ENCODE measurements at places on chromosomes 4 and X.

DNA sequence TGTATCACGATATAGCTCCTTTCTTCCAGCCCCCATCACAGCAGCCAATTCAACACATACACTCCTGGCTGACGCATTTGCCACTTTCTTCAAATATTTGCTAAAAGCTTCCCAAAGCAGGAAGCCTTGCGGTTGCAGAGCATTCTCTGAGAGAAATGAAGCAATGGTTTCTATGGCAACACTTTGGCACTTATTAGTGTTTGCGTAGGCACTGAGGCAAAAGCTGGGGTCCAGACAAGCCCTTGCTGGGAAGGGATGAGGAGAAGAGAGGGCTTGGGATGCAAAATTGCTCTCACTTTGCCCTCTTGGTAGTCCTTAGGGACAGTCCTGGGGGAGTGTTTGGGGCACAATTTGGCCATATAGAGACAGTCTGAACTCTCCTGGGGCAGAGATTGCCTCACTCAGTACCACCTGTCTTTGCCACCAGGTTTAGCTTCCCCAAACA lies 55.0 kb upstream of the PAK3 start:
- DNase-seq, result peak; percentile 10

GRCh38 chr4:113347245-113347644 lies 297.8 kb downstream of the ANK2 start:
- no peak for DNase-seq

- no peak for DNase-seq
Measured at GRCh38 chr4:186260504-186261448, 5.2 kb upstream of the F11 start.

GRCh38 chrX:8377041-8377440 lies 87.6 kb upstream of the VCX3B start:
- no peak for DNase-seq

DNA sequence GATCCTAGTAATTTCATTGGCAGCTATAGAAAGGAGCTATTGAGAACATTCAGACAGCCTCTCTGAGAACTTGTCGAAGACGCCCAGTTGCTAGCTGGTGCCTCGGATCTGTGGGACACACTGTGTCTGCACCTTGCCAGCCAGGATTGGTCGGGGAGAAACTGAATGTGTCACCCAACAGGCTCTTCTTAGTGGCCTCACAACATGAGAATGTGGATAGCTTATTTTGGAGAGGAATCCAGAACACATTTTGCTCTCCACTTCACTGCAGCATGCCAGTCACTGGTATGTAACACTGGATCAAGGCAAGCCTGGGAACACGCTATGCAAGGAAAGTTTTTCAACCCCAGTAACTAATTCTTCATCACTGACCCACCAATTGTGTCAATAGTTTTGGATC lies 89.5 kb upstream of the TRPC3 start:
- DNase-seq, result no peak

DNA sequence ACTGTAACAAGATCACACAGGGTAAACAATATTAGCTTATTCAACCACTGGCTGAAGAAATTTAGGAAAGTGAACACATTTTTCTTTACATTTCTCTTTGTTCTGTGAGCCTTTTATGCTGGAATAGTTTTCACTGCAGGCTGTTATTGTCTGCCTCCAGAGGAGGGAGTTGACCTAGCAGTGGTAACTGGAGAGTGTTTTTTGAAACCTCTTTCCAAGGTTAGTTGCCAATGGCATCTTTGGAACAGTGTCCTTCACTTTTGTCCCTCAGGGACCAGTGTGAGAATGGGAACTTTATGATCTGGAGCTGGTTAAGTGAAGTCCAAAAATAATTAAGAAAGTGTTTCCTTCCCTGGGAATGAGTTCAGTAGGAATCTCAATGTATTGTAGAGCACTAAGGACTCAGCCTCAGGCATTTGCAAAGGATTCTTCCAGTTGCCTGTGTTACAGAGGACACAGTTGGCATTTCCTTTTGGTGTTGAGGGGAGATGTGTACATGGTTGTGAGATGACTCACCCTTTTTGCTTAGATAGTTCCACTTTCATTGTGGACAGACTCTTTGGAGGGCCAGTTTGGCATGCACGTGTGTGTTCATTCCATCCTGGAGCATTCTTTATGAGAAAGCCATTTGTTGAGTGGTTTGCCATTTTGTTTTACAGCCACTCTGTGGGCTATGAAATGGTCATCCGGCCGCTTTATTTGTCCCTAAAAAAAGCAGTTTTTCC lies 61.3 kb downstream of the AR start:
- DNase-seq, result no peak

DNA sequence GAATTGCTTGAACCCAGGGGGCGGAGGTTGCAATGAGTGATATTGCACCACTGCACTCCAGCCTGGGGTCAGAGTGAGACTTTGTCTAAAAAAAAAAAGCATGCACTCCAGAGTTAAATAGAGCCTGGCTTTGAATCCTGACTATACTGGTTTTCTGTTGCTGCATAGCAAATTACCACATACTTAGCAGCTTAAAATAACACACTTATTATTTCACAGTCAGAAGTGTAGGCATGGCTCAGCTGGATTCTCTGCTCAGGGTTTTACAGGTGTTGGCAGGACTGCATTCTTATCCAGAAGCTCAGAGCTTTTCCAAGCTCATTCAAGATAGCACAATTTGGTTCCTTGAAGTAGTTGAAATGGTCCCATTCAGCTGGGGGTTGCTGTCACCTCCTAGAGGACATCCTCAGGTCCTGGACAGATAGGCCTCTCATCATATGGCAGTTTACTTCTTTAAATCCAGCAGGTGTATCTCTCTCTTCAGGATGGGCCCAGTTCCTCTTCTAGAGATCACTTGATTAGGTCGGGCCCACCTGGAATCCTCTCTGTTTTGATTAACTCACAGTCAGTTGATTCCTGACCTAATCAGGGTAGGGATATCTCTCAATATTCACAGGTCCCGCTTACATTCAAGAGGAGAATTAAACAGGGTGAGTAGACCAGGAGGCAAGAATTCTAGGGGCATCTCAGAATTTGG lies 26.8 kb downstream of the DOCK11 start:
- no peak for DNase-seq

DNA sequence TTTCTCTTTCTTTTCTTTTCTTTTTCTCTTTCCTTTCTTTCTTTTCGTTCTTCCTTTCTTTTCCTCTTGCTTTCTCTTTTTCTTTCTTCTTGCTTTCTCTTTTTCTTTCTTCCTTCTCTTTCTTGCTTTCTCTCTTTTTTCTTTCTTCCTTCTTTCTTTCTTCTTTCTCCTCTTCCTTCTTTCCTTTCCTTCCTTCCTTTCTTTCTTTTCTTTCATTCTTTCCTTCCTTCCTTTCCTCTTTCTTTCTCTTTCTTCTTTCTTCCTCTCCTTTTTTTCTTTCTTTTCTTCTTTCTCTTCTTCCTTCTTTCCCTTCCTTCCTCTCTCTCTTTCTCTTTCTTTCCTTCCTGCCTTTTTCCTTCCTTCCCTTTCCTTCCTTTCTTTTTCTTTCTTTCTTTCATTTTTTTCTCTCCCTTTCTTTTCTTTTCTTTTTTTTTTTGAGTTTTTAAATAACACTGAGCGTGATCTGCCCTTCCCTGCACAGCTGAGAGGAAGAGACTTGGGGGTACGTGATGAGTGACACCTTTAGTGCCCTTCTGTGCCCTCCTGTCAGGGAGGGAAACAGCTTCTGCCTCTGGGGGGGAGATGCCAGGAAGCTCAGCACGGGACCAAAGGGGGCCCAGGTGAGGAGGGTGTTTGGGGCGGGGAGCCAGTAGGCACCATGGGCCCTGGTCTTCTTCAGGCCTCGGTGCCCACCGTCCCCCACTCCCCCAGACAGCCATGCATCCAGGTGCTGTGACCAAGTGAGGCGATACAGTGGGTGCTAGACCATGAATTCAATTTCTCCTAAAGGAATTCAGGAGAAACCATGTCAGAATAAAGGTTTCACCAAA lies 36.6 kb upstream of the CDKN2AIP start:
- DNase-seq, result no peak

- no peak for DNase-seq
Measured at GRCh38 chr4:76011700-76012387, 4.5 kb upstream of the CXCL9 start.

DNA sequence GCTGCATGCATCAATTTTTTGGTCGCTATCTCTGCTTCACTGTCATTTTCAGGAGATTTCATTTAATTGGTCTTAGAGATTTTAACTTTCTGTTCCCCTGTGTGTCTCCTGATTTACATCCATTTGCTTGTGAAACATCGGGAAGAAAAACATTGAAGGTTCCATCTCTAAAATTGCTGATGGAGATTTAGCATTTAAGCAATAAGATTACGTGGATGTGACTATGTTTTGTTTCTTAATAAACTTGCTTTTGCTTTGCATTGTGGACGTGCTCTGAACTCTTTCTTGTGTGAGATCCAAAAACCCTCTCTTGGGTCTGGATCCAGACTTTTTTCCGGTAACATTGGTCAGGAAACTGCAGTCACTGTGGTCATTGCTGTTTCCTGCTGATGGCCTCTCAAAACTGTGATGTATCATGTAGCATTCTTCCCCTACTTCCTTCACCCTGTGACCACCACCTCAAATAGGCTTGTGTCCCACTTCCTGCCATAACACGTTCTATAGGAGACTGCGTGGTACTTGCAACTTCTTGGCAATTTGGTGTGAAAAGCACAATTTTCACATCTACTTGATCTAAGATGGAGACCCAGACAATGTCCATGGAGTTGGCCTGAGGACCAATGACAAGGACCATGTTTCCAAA lies 4.9 kb downstream of the CXCL2 start:
- no peak for DNase-seq

- DNase-seq, result no peak
Measured at GRCh38 chr4:11635342-11635741, 206.6 kb upstream of the HS3ST1 start.

- DNase-seq, result no peak
Measured at GRCh38 chr4:33649471-33649870, 2594.8 kb downstream of the ARAP2 start.

GRCh38 chr4:150106886-150107285 lies 28.6 kb downstream of the DCLK2 start:
- DNase-seq, result no peak

DNA sequence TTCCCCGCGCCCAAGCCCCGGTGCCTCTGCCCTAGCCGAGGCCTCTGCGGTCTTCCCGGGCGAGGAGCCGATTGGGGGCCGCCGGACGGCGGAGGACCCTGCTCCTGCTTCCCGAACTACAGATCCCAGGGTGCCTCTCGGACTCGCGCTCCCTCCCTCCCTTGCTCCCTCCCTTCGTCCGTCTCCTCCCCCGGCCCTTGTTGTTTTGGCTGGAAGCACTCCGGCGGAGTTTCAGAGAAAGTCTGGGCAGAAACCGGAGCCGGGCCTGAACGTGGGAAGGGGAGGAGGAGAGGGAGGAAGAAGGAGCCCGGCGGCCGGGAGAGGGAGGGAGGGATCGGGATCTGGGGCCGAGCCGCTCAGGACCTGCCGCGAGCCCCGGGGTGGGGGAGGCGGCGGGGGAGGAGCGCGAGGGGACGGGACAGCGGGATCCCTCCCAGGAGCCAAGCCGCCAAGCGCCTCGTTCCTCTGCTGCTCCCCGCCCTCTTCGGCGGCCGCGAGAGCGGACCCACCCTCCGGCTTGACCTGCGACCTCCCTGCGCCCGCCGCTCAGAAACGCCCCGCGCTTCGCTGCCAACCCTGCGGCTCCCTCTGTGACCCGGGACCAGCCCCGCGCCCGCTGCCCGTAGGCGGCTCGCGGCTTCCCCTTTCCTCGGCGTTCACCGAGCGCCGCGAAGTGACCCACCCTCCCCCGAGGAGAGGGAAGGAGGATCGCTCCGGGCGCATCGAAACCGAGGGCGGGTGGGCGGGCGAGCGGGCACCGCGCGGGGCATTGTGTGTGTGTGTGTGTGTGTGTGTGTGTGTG lies 496 bp upstream of the GAB1 start:
- DNase-seq, result peak; percentile 95

DNA sequence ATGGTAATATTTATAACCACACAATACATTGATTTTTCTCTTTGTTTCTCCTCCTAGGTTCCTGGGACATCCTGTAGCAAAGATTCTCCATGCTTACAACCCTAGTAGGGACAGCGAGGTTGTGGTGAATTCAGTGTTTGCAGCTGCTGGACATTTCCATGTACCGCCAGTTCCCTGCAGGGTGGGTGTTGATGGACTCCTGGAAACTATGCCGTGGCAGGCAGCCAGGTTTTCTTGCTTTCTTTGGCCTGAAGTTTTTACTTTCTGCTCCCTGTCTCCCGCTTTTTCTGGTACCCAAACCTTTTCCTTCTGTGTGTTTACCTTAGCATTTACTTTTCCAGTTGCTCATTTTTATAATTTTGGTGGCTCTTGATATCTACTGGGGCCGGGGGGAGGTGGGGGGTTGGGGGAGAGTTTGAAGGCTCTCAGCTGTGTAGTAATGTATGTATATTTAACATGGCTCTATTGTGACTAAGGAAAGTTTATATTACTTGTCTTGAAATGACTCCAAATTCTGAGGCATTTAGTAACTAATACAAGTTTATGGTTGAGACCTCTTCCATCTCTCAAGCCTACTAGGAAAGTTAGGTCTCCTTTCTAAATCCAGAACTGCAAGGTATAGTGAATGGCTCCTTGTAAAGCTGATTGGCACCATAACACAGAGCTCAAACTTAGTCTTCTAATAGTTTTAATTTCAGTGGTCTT lies 89.7 kb downstream of the TMEM131L start:
- DNase-seq, result no peak

- DNase-seq, result no peak
Measured at GRCh38 chr4:23202712-23203247, 510.0 kb downstream of the GBA3 start.

DNA sequence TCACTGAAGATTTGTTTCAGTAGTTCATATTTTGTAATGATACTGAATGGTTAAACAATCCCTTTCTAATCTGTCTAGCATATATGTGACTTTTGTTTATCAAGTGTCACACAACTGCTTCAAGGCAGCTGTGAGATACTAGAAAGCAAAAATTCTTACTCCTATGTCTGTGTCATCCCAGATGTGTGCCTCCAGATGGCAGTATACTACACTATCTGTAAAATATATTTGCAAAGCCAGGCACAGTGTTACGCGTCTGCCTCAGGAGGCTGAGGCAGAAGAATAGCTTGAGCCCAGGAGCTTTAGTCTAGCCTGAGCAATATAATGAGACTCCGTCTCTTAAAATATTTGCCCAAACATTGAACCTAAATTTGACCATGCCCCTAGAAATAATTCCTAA lies 4.0 kb downstream of the NUDT10 start:
- DNase-seq, result peak; percentile 27

DNA sequence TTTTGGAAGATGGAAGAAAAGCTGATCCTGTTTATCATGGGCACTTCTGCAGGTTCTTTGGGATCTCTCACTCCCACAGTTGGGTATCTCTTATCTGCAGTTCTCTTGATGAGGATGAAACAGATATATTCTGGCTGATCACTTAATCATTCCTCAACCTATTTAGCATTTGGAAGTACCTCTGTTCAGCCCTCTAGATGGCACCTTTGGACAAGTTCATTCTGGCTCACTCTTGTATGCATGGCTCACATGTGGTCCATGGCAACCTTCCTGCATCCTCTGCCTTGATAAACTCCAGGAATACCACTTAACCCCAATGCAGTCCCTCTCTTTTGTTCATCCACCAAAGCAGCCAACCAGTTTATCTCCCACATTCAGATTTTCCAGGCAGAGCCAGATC lies 74.2 kb downstream of the SMARCA5 start:
- DNase-seq, result no peak

DNA sequence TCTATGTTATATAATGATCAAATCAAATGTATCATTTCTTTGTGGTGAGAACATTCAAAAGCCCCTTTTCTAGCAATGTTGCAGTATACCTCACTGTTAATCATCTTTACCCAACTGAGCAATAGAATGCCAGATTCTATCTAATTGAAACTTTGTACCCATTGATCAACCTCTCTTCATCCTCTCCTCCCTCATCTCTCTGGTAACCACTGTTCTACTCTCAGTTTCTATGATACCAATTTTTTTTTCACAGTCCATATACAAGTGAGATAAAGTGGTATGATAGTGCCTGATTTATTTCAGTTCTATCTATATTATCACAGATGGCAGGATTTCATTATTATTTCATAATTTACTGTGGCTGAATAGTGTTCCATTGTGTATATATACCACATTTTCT lies 209.8 kb downstream of the SPCS3 start:
- no peak for DNase-seq
